ENCODE measurements at places on chromosomes 12 and 14.
A peak's percentile ranks its signal among the peaks of the same experiment; 100 is the strongest.

GRCh38 chr12:110012137-110012536 lies 12.9 kb downstream of the ANKRD13A start:
- no peak for DNase-seq

DNA sequence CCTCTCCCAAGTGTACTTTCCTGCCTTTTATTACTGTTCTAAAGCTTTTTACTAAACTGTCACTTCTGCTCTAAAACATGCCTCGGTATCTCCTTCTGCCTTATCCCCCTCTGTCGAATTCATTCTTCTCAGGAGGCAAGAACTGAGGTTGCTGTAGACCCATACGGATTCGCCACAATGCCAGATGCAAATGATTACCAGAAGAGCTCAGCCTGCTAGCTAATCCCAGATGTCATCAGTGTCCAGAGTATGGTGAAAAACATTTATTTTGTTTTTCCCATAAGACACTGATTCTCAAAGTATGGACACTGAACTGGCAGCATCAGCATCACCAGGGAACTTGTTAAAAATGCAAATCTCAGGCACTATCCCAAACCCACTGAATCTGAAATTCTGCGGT lies 359.3 kb downstream of the TMTC2 start:
- DNase-seq, result no peak

DNA sequence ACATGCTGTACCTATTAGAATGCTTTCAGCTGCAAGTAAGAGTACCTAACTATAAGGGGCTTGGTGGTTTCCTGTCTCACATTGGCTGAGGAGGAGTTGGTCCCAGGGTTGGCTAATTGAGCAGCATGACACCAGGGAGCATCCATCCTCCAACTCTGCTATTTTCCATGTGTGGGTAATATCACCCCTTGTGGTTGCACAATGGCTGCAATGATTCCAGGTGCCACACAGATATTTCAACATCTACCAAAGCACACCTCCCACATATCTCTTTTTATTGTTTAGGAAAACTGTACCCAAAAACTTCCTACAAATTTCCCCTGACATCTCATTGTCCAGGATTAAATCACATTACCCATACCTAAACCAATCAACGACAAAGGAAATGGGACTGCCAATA lies 118.0 kb upstream of the EEA1 start:
- no peak for DNase-seq

- no peak for DNase-seq
Measured at GRCh38 chr14:65277580-65278270, 134.8 kb upstream of the FUT8 start.

GRCh38 chr14:68111853-68112270 lies 292.3 kb downstream of the RAD51B start:
- DNase-seq, result no peak

DNA sequence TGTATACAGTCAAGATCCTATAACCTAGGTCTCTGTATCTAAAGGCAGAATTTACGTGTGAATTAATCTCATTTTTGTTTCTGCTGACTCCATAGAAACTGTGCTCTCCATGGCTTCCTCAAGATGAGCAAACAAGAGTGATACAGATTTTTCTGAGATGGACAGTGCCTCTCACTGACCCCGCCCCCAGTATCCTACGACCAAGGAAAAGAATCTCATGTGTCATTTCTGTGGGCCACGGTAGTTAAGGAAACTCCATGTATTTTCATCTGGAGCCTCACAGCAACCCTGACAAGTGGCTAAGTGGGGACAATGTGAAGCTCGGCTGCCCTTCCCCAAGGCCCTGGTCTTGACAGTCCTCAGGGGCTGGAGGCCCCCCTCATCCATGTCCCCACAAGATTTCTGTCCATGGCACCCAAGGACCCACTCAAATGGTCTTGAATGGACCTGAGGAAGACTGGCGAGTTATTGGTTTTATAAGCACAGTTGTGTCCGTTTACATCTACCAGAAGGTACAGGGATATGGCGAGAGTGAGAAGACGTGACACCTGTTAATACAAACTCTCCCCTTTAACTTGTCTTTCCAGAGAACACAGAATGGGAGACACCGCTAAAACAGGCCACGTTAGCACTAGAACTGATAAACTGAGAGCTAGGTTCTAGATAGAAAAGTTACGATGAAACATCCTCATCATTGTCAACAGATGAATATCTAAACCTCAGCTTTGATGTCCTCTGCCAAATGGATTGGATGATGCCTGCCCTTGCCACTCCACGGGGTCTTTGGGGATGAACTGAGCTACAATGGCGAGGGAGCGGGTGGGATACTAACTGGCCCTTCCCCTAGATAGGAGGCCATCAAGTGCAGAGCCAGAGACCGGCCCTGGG lies 108.4 kb upstream of the EGLN3 start:
- peak; percentile 81 for DNase-seq

GRCh38 chr12:12788675-12789368 lies 3.4 kb downstream of the APOLD1 start:
- DNase-seq, result peak; percentile 58

DNA sequence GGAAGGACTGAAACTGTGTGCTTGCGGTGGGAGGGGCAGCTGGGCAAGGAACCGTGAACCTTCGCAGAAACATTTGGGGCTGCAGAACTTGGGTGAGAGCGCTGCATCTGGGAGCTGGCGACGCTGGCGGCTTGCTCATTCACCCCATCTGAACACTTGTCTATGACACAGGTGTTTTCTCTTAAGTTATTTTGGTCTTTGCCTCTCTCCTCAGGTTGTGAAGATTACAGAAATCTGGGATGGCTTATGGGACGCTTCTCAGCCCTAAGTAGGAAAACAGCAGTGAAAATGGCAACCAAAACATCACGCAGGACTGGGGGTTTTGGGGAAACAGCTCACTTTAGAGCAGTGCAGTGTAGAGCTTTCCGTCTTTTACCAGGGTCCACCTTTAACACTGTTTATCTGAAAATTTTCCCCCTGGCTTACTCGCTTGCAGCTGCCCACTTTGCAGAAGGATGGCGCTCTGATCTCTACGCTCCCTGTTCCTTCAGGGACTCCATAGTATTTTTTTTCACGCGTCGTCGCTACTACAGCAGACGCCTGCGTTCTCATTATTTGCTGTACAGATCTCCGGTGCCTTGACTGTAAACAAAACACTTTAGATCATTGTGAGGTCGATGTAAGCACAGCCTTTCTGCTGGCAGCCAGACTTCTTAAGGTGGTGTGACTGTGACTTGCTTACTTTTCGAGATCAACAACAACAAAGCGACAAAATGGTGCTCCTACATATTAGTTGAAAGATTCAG lies 2.7 kb upstream of the CDKN1B start:
- DNase-seq, result no peak
